Fibroblast of villous mesenchyme (primary cell): ENCODE measurements at places on chromosomes 7 and 10.

- no peak for DNase-seq
Observed at GRCh38 chr7:105748701-105749100, 127.7 kb downstream of the ATXN7L1 start.

DNA sequence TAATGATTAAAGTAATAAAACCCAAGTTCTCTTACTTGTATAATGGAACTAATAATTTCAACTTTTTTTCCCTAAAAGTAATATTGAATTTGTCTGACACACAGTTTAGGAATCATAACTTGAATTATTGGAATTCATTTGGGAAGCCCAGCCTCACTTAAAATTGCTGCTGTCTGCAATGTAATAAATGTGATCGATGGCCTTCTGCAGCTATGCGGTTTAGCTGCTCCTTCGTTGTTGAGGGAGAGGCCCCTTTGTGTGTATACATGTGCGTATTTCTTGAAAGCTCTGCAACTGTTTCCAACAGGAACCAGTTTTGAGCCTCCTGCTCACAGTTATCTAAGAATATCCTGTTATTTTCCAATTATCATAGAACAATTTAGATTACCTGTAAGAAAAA, 152.5 kb downstream of the AKR1D1 start:
- DNase-seq, result peak; percentile 53

GRCh38 chr7:21281193-21281592, 146.7 kb upstream of the SP4 start:
- no peak for DNase-seq

GRCh38 chr10:7766241-7766640, 21.6 kb downstream of the KIN start:
- no peak for DNase-seq

DNA sequence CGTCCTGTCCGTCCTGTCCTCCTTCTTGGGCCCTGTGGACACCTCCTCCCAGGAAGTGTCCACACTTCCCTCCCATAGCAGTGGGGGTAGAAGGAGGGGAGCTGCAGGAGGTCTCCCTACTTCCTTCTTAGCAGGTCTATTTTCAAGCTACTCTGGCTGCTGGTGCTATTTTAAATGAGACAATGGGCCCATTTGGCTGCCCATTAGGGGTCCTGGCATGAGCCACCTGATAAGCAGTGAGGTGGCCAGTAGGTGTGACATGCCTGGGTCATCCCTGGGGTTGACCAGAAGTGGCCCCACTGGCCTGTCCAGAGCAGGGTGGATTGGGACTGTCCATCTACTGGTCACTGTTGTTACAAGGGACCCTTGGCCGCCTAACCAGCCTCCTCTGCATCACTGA, 75.2 kb downstream of the COL13A1 start:
- no peak for DNase-seq

- no peak for DNase-seq
Observed at GRCh38 chr7:94089806-94090205, 85.7 kb upstream of the BET1 start.

- no peak for DNase-seq
Observed at GRCh38 chr10:63240807-63241206, 107.7 kb downstream of the NRBF2 start.

- DNase-seq, result peak; percentile 72
Observed at GRCh38 chr7:7761340-7761973, 43.0 kb upstream of the RPA3 start.

GRCh38 chr10:43844221-43844620, 195.5 kb upstream of the ZNF32 start:
- DNase-seq, result no peak

GRCh38 chr7:88150033-88150432, 69.8 kb downstream of the SRI start:
- DNase-seq, result no peak

GRCh38 chr7:156027821-156028220, 215.6 kb upstream of the SHH start:
- no peak for DNase-seq

DNA sequence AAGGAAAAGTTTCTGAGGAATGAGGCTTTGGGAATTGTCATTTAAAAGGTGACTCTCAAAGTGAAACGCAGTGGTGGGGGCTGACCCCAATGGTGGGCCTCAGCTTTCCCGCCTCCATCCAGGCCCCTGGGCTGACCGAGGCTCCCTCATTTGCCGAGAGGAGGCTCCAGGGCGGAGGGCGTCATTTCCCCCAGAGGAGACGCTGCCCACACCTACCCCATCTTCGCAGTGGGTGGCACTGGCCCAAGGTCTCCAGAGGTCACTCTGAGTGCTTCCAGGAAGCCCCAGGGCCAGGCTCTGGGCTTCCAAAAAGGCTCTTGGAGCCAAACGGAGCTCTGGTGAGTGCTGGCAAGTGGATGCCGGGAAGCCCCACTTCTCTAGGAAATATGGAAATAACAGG, 38.0 kb downstream of the TCERG1L start:
- no peak for DNase-seq

DNA sequence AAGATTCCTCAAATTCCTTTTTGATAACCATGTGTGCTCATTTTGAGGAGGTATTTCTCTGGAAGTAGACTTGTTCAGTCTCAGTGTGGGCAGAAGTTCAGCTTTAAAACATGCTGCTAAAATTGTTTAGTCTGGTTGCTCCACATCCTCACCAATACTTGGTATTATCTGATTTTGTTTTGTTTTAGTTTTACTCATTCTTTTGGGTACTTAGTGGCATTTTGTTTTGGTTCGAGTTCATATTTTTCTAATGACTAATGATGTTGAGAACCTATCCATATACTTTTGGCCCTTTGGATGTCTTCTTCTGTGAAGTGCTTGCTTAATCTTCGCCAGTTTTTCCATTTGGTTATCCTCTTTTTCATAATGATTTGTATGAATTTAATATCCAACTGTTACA, 694.2 kb upstream of the FZD8 start:
- peak; percentile 55 for DNase-seq

GRCh38 chr10:620417-620816, 69.1 kb downstream of the DIP2C start:
- DNase-seq, result no peak

GRCh38 chr7:4895766-4896165, 12.2 kb upstream of the RADIL start:
- DNase-seq, result no peak

DNA sequence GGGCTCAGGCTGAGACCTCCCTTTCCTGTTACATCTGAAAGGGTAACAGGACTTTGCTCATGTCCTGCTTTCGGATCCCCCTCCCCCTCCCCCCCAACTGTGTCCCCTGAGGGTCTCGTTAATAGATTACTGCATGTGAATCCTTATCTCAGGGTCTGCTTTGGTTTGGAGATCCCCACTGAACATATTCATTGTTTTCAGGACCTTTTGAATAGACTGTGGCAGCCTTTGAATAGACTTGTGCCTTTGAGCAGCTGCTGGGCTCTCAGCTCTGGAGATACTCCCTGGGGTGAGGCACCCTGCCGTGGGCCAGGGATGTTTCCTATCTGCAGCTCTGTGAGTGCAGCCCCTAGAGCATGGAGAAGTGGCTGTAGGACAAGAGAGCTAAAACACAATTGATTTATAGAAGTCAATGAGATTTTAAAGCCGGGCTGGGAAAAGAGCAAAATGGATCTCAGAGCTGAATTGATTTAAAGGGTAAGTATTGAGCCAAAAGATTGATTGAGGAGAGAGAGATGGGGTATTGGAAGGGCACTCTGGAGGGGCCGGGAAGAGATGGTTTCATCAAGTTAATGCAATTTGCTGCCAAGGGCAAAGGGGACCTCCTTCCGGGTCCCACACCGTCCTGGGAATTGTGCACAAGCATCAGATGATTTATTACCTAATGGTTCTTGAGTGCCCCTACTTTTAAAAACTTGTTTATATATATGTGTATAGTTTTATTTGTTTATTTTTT, 9.9 kb downstream of the ARHGAP22 start:
- no peak for DNase-seq

DNA sequence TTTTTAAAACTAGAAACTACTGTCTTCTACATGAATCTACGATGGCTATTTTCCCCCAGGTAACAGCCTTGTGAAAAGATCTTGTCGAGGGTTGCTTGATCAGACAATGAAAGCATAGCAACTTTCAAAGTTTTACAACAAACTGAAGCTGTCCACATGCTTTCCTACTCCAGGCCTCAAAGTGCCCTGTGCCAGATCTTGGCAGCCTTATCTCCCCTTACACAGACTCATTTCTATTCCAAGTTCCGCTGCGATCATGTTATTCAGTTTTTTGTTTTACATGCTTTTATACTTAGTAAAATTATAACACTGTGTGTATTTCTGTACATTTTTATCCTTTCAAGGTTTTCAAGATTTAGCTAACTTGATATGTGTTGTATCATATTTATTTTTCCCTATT, 661.7 kb upstream of the SORCS1 start:
- no peak for DNase-seq

GRCh38 chr10:19628767-19629560, 187.3 kb upstream of the PLXDC2 start:
- no peak for DNase-seq

DNA sequence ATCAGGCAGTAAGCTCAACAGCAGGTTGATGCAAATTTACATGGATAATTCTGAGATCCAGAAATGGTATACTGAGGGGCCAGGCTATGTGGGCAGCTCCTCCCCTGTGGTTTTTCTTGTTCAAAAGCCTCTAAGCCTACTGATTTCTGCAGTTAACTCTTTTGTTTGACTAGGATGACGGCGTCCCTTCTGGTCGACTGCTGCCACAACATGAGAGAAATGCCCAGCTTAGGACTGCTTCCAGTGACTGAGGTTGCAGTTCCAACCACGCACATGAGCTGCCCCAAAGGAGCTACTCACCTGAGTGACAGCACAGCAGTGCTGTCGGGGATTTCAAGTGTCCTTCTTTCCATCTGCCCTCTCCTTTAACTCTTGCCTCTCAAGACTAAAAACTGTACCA, 973.0 kb upstream of the GHITM start:
- no peak for DNase-seq

DNA sequence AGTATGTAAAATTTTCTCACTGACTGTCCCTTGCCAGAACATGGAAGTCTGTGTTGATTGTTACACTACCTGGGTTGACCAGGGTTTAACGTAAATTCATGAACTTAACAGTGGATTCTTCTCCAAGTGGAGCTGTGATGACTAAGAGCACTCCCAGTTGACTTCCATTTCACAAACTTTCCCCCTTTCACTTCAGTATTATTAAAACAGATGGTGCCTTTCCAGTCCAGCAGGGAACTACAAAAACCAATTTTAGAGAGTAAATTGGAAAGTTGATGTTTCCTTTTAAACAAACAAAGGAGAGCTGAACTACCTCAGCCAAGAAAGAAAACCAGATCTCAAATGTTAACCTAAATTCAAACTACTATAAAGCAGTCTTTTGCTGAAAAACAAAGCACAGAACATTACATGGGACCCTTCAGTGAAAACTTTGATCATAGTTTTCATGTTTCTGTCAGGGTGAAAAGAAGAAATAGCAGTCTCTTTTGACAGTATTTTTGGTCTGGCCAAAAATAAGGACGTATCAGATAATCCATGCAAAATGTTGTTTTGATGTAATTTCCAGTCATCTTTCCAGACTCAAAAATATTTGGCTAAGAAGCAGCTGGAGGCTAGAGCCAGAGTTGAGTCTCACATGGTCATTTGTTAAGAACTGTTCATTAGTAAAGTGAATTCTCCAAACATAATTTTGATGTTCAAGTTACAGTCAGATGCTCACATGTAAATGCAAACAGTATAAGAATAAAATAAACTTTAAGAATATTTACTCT, 479.9 kb upstream of the AKR1E2 start:
- DNase-seq, result no peak

DNA sequence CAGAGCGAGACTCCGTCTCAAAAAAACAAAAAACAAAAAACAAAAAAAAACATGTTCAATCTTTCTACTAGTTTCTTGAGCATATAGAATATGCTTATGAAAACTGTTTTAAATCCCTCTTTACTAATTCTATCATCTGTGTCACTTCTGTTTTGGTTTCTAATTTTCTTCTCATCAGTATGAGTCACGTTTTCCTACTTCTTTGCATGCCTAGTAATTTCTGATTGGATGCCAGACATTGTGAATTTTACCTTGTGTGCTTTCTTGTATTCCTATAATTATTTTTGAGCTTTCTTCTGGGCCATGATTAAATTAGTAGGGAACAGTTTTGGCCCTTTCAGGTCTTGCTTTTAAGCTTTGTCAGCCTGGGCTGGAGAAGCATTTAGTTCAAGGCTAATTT, 9.9 kb downstream of the MICU1 start:
- no peak for DNase-seq

DNA sequence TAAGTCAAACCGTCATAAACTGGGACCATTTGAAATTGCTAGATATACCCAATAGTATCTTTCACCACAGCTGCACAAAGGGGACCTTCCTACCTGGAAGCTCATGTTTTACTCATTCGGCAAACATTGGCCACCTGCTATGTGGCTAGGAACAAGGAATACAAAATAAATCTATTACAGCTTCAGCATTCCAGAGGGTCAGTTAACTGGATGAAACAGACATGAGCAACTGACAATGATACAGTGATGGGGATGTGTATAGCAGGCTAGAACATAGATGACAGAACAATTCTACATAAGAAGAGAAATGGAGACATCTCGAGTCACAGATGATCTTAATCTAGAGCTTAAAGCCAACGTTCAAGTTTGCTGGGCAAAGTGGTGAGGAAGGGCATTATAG, 3.1 kb upstream of the SMURF1 start:
- DNase-seq, result no peak

GRCh38 chr10:11292576-11293302, 275.1 kb downstream of the CELF2 start:
- DNase-seq, result no peak

DNA sequence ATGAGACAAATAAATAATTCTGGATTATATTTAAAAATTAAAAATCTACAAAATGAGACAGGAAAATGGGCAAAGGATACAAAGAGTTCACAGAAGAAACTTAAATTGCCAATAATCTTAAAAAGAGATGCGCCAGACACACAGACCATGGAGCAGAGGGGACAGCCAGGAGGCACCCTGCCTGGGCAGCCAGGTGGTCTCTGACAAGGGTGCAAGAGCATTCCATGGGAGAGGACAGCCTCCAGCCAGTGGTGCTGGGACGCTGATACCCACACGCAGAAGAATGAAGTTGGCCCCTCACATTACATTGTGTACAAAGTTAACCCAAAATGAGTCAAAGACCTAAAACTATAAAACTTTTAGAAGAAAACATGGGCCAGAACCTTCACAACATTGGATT, 106.3 kb downstream of the NKX6-2 start:
- no peak for DNase-seq

- DNase-seq, result no peak
Observed at GRCh38 chr7:36787933-36788378, 63.7 kb upstream of the AOAH start.

DNA sequence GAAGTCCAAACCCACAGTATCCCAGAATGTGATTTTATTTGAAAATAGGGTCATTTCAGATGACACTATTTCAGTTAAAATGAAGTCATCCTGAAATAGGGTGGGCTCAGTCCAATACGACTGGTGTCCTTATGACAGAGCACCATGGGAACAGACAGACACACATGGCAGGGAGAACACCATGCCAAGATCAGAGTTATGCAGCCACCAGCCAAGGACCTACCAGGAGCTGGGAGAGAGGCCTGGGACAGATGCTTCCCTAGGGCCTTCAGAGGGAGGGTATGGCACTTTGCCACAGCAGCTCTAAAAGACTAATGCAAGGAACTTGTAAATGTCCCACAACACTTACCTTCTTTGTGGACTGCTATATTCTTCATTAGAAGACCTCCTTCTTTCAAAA, 226.5 kb downstream of the NEBL start:
- no peak for DNase-seq
